T follicular helper cell (primary cell): ENCODE measurements at places on chromosomes 11 and 22.

DNA sequence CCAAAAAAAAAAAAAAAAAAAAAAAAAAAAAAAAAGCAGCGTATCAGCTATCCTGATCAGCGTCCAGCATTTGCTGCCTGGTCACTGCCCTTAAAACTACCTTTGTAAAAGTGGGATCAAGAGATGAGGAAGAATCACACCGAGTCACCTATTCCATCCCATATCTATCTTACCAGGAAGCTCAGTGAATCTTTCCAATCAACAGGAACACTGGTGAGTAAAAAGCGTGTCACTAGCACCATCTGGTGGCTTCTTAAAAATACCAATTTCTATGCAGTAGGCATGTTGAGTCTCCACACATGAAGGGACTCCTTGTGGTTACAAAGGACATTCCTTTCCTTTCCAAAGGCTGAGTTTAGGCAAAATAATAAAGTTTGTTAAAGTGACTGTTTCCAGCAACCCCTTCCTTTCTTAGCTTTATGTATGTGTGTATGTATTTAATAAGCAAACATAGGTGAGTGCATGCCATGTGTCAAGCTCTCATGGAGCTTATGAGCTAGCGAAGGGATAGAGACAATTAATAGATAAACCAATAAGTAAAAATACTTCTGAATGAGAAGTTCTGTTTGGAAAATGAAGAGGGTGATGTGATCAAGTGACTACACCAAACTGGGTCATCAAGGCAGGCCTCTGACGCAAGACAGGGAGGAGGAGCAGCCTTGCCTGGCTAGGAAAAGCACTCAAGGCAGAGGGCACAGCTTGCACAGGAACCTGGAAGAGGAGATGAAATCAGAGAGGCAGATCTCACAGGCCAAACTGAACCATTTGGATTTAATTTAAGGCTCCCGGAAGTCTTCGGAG lies 13.9 kb upstream of the TP53AIP1 start:
- no peak for DNase-seq

GRCh38 chr22:43094551-43094950 lies 5.4 kb upstream of the TTLL1 start:
- DNase-seq = no peak

GRCh38 chr11:79609511-79609910 lies 168.7 kb upstream of the TENM4 start:
- DNase-seq = no peak

GRCh38 chr11:96292291-96293010 lies 50.5 kb downstream of the MAML2 start:
- no peak for DNase-seq

GRCh38 chr22:41620589-41621098 lies at the start of gene DESI1:
DESI1 (minus strand) TSS chr22:41621043; CDS start chr22:41620839, 204 bp downstream.
- no peak for DNase-seq

GRCh38 chr11:61516191-61516590 lies 7.6 kb downstream of the LRRC10B start:
- no peak for DNase-seq

- DNase-seq = no peak
Measured at GRCh38 chr11:35101223-35101622, 37.7 kb upstream of the CD44 start.

- DNase-seq = no peak
Measured at GRCh38 chr11:115505175-115505574, 960 bp upstream of the CADM1 start.

DNA sequence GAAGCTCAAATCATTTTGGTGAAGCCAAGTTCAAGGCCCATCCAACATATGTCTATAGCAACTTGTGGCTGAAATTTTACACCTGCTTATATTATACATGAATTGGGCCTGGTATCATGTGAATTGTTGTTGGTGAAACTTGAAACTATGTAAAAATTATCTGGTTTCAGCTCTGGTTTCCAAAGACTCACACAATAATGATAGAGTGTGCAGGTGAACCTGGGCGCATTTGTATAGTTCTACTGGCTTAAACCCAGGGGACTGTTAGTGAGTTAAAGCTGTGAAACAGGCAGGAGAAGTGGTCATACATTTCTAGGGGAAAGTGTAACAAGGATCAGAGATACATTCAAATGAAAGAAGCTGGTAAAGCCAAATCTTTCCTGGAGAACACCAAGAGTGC lies 627.3 kb downstream of the METTL15 start:
- no peak for DNase-seq

DNA sequence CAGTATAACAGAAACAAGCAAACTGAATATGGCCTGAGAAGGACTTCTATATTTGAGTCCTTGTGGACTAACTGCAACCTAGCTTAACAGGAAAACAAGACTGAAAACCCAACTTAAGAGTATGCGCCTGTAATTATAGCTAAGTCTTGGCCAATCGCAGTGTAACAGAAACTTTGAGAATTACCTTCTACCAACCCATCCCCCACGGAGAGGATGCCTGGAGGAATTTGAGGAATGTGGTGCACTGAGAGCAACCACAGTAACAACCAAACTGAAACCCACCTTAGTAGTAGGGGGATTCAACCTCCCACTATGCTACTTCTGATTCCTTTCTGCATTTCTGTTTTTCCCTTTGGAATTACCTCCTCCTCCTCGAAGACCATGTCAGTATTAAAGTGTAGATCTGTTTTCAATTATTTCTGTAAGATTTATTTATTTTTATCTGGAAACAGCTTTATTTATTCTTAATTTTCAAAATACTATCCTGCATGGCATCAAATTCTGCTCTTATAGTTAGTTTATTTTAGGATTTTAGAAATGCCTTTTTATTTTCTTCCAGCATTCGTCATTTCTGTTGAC lies 393.6 kb downstream of the KCNA4 start:
- DNase-seq = no peak

GRCh38 chr11:32902089-32902665 lies 9.6 kb downstream of the QSER1 start:
- DNase-seq = no peak

- DNase-seq = no peak
Measured at GRCh38 chr11:68016161-68016903, 6.2 kb downstream of the ALDH3B1 start.

GRCh38 chr11:78223320-78223954 lies 34.7 kb downstream of the USP35 start:
- no peak for DNase-seq
